Activated CD8-positive, alpha-beta T cell treated with anti-CD3 and anti-CD28 coated beads for 36 hours (primary cell): ENCODE measurements at places on chromosomes 11 and 22. TPM values are rescaled to one million over a fixed set of nuclear protein-coding genes. Genes with fewer than 3 reads are reported as not detected.
A peak's percentile ranks its signal among the peaks of the same experiment; 100 is the strongest.

The KDELR3 gene
- 1.7 TPM for total RNA-seq

The ARHGAP8 gene
- total RNA-seq = 3.2 TPM

DNA sequence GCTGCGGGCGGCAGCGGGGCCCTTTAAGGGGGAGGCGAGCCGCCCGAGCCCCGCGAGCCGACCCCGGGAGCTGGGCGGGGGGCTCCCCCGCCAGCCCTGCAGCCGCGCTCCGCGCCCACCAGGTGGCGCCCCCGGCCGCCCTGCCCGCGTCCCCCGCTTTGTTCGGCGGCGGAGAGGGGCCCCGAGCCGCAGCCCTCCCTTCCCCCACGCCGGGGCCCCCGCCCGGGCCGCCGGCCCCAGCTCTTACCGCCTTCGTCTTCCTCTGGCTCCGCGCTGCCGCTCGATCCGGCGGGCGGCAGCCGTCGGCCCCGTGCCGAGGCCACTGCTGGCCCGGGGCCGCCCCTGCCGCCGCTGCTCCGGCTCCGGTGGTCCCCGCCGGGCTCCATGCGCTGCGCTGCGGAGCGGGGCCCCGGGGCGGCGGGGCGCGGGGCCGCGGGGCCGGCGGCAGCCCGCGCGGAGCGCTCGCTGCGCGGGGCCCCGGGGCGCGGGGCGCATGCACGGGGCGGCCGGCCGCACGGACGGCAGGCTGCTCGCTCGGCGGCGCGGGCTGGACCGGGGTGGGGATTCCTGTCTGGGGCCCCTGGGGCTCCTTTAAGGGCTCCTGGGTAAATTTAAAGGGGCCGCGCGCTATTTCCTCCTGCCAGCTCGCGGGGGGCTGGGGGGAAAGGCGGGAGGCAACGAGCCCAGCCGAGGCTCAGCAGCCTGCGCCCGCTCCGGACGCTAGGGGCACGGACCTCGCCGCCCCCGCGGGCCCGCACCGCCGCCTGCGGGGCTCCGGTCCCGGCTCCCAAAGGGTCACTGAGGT, at the start of gene ZFTA:
Gene ZFTA, minus strand, starts transcription at position 539 of the 805 bp plus-strand sequence. Its CDS starts 153 bp downstream, at position 386.
- peaks cover 10% of the 10 kb centered on the region for H3K4me1 ChIP-seq
- DNase-seq = peak; percentile 71
- no peaks in the 10 kb centered on the region for H3K36me3 ChIP-seq

The TREH gene
- not detected for total RNA-seq

The ELF5 gene
- total RNA-seq = not detected

DNA sequence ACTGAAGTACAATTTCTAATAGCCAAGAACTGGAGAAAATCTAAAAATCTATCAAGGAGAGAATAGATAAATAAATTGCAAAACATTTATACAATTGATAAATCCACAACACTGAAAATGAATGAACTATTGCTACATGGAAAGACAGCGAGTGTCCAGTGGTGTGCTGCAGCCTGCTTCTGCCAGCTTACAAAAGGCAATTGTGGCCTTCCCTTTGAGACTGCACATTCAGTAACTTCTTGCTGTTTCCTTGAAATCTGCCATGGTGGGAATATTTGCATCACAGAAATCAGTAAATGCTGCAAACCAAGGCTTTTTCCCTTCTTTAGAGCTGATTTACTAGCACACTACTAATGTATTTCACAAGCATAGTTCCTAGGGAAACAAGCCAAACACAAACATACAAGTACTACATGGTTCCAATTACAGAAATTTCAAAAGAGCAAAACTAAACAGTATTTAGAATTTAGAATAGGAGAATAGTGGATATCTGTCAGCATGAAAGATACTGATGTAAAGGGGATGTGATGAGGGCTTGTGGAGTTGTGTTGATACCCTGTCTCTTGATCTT, 76.9 kb upstream of the TRIM77 start:
- no peaks in the 10 kb centered on the region for H3K4me1 ChIP-seq
- H3K27ac ChIP-seq = no peak overlapping the region
- no peak for DNase-seq
- no peaks in the 10 kb centered on the region for H3K36me3 ChIP-seq
- no peak overlapping the region for H3K4me3 ChIP-seq

The TSGA10IP gene
- not detected for total RNA-seq

- no peak overlapping the region for H3K4me3 ChIP-seq
- H3K27me3 ChIP-seq = no peaks in the 10 kb centered on the region
- no peak for DNase-seq
- H3K36me3 ChIP-seq = no peaks in the 10 kb centered on the region
- no peak overlapping the region for H3K27ac ChIP-seq
- H3K4me1 ChIP-seq = no peaks in the 10 kb centered on the region
Observed at GRCh38 chr11:41612415-41612814, 153.0 kb upstream of the LRRC4C start.

DNA sequence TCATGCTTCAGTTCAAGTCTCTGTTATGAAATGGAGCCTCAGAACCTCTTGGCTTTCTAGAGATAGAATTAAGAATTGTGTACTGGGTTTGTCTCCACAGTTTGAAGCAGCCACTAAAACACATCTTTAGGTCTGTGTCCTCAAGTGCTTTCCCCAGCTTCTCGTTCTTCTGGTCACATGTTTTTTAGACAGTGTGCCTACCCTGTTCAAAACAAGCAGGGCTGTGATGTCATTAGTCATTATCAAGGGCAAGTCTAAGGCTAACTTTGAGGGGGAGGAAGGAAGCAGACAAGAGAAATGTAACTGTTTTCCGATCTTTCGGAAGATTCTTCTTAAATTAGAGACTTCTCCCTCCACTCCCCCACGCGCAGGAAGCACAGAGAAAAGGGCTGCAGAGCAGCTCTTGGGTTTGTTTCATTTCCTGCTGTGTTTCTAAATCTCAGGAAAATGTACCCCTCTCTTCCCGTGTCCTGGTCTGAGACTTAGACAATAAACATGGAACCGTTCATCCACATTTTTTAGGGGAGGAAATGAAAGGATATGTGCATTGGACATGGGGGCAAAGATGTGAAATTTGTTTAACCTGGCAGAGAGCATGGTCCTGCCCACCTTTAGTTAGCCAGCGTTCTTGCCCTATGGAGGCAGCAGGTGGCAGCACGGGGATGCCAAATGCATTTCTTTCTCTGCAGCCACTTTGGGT, 3.1 kb downstream of the AKIP1 start:
- H3K4me1 ChIP-seq = peaks cover 32% of the 10 kb centered on the region
- peak; percentile 79 for DNase-seq
- H3K36me3 ChIP-seq = peaks cover 23% of the 10 kb centered on the region
- no peaks in the 10 kb centered on the region for H3K27me3 ChIP-seq
- peak overlapping the region; percentile 59 for H3K4me3 ChIP-seq

GRCh38 chr22:23826510-23827350, 12.1 kb downstream of the DERL3 start:
- H3K27ac ChIP-seq = peak overlapping the region; percentile 79
- DNase-seq = no peak
- peaks cover 43% of the 10 kb centered on the region for H3K36me3 ChIP-seq
- peaks cover 2% of the 10 kb centered on the region for H3K4me1 ChIP-seq

GRCh38 chr11:19922689-19923035, 210.0 kb downstream of the NAV2 start:
- peaks cover 9% of the 10 kb centered on the region for H3K27me3 ChIP-seq
- H3K4me3 ChIP-seq = no peak overlapping the region
- H3K36me3 ChIP-seq = no peaks in the 10 kb centered on the region

DNA sequence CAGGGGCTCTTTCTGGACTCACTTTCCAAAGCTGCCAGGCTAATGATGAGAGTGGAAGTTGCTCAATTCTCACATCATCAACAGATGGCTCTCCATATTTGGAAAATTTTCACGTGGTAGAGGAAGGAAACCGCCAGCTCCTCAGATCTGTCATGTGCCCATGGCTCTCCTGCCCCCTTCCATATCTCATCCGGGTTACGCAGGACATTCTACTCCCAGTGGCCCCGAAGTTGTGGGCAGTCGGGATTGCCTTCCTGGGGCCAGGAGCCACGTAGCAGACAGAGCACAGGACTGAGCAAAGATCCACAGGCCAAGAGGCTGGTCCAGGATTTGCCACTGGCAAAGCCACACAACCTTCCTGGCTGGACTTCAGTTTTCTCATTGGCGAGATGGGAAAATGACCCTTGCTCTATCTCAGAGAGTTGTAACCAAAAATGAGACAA, 38.8 kb downstream of the RPUSD4 start:
- peaks cover 2% of the 10 kb centered on the region for H3K27me3 ChIP-seq
- H3K27ac ChIP-seq = no peak overlapping the region
- H3K4me1 ChIP-seq = no peaks in the 10 kb centered on the region
- H3K36me3 ChIP-seq = no peaks in the 10 kb centered on the region

DNA sequence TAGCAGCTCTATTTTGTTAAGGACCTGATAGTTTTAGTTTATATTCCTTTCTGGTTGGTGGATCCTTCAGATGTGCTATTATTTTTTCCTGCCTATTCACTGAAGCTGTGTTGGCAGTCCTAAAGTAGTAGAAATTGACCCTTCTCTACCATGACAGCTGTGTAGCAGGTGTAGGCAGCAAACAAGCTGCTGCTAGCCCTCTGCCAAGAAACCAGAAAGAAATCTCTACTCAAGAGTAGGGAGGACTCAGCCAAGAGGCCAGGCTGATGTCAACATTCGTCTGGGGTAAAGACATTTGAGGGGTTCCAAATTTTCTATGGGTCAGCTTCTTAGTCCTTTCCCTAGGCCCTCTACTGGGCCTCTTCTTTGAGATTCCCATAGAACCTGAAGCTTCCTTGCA, 51.2 kb downstream of the CSTF3 start:
- H3K4me3 ChIP-seq = no peak overlapping the region
- no peak overlapping the region for H3K27ac ChIP-seq
- H3K4me1 ChIP-seq = no peaks in the 10 kb centered on the region

GRCh38 chr22:21984793-21985192, 2.2 kb upstream of the TOP3B start:
- peaks cover 3% of the 10 kb centered on the region for H3K27me3 ChIP-seq
- no peak overlapping the region for H3K4me3 ChIP-seq
- H3K4me1 ChIP-seq = peaks cover 23% of the 10 kb centered on the region
- peak; percentile 9 for DNase-seq
- H3K36me3 ChIP-seq = no peaks in the 10 kb centered on the region
- H3K27ac ChIP-seq = no peak overlapping the region

DNA sequence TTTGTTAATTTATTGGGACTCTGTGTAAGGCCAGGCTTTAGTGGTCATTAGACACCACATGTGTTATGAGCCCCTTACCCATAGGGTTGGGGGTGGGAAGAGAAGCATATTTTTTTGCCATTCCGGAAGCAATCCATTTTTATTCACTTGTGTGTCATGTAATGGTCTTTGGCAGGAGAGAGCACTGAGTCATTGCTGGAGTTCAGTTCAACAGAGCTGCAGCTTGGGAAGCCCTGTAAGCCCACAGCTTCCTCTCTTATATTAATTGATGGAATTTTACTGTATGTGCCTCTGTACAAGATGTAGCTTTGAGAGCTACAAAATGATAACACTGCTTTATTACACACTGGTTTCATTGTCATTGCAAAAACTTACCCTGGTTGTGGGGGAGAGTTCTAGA, 177.3 kb upstream of the SORL1-AS1 start:
- no peak overlapping the region for H3K4me3 ChIP-seq
- DNase-seq = no peak
- H3K4me1 ChIP-seq = no peaks in the 10 kb centered on the region
- no peaks in the 10 kb centered on the region for H3K27me3 ChIP-seq
- no peak overlapping the region for H3K27ac ChIP-seq
- peaks cover 18% of the 10 kb centered on the region for H3K36me3 ChIP-seq

DNA sequence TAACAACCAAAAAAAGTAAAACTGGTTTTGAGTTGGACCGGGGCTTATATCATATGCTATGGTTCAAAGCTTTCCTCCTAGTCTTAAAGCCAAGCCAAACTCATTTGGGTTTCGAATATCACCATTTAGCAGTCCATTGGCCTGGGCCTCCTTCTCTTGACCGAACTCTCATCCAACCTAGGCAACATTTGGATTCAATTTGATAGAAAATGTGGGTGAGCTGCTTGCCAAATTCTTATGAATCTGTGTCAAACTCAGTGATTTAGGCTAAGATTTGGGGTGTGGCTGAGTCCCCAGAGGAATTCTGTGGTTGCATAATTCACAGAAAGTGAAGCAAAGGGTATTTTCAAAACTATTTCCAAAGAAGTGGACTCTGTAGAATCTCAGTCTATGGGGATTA, 83.7 kb downstream of the BLID start:
- no peak for DNase-seq
- H3K36me3 ChIP-seq = no peaks in the 10 kb centered on the region
- H3K4me1 ChIP-seq = no peaks in the 10 kb centered on the region
- H3K4me3 ChIP-seq = no peak overlapping the region

DNA sequence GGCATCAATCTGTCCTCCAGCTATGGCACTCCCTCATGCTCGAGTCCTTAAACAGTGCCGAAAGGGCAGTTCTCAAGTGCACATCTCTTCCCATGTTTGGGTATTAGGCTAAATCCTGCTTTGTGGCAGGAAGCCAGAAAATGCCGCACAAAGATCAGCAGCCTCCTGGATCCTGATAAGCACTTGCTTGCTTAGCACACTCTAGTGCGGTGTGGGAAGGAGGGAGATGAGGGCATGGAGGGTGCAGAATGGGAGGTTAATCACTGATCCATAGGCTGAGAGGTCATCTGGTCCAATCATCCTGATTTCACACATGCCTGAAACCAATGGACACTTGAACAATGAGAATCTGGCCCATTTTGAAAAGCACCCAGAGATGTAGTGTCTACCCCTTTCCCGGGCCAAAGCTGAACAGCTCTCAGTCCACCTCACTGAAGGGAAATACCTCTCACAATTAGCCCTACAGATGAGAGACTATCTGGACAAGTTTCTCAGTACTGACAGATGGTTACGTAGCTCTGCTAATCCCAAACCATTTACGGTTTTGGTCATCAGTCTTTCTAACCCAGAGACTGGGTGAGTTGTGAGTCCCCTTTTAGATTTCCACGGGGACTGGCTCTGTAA, 29.8 kb upstream of the CHRM4 start:
- peaks cover 12% of the 10 kb centered on the region for H3K4me1 ChIP-seq
- no peak overlapping the region for H3K4me3 ChIP-seq
- DNase-seq = no peak
- no peak overlapping the region for H3K27ac ChIP-seq
- H3K36me3 ChIP-seq = peaks cover 18% of the 10 kb centered on the region

DNA sequence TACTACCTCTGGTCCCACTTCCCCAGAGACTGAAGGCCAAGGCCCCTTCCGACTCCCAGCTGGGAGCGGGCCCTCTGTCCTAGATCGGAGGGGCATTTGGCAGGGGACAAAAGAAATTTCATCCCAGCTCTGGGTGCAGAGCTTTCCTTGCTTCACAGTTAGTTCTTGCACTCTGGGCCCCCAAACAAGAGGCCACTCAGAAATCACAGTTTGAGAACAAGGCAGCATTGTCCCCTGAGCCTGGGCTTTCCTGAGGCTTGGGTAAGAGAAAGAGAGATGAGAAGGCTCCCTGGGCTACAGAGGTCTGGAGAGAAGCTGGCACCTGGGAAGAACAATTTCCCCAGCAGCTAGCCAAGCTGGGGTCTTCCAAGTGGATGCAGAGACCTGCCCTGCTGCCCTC, 71.8 kb upstream of the NCAM1 start:
- no peak for DNase-seq
- no peak overlapping the region for H3K4me3 ChIP-seq
- H3K36me3 ChIP-seq = no peaks in the 10 kb centered on the region
- no peak overlapping the region for H3K27ac ChIP-seq
- peaks cover 5% of the 10 kb centered on the region for H3K27me3 ChIP-seq

GRCh38 chr11:134742956-134743819, 331.1 kb upstream of the B3GAT1 start:
- no peaks in the 10 kb centered on the region for H3K4me1 ChIP-seq
- no peak overlapping the region for H3K4me3 ChIP-seq
- H3K27ac ChIP-seq = no peak overlapping the region
- no peaks in the 10 kb centered on the region for H3K36me3 ChIP-seq
- DNase-seq = no peak
